CD4-positive, alpha-beta T cell treated with Interleukin-6 at 100 ng/mL for 8 hours (primary cell): ENCODE measurements at places on chromosomes 16 and 17.

- DNase-seq: no peak
Observed at GRCh38 chr16:70634861-70635260, 11.5 kb upstream of the IL34 start.

DNA sequence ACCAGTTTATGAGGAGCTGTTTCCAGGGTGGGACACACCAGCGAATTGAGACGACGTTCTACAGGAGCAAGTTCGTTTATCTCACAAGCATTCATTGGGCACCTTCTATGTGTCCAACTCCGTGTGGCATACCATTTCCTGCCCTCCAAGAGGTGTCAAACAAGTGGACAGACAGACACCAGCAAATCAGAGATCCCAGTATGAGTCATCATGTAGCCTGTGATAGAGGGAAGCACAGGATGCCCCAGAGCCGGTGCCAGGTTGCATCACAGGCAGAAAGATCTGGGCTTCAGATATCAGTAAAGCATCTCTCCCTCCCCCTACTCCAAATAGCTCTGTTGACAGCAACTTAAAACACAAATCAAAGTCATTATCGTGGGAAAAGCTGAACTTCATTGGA is 31.8 kb upstream of the MAF start:
- no peak for DNase-seq

- no peak for DNase-seq
Observed at GRCh38 chr16:30535106-30535776, 583 bp upstream of the ZNF747 start.

- no peak for DNase-seq
Observed at GRCh38 chr17:27322026-27322425, 28.1 kb downstream of the WSB1 start.

DNA sequence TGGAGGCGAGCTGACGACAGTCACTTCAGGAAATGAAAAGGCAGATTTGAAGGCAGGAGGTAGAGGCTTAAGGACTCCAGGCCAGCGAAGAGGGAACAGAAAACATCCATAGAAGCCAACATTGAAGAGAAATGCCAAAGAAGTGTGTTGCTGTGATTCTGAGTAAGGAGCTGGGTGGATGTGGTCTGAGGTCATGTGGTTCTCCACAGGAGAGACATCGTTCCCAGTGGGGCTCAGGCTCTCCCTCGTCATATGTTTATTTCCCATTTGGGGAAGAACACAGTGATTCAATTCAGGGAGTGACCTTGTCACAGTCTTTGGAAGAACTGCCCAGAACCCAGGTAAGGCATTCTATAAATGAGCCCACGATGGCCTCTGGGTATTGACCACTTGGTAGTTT is 6.6 kb upstream of the PMP22 start:
- DNase-seq: no peak

- DNase-seq: no peak
Observed at GRCh38 chr17:58204796-58205195, 12.3 kb downstream of the EPX start.

DNA sequence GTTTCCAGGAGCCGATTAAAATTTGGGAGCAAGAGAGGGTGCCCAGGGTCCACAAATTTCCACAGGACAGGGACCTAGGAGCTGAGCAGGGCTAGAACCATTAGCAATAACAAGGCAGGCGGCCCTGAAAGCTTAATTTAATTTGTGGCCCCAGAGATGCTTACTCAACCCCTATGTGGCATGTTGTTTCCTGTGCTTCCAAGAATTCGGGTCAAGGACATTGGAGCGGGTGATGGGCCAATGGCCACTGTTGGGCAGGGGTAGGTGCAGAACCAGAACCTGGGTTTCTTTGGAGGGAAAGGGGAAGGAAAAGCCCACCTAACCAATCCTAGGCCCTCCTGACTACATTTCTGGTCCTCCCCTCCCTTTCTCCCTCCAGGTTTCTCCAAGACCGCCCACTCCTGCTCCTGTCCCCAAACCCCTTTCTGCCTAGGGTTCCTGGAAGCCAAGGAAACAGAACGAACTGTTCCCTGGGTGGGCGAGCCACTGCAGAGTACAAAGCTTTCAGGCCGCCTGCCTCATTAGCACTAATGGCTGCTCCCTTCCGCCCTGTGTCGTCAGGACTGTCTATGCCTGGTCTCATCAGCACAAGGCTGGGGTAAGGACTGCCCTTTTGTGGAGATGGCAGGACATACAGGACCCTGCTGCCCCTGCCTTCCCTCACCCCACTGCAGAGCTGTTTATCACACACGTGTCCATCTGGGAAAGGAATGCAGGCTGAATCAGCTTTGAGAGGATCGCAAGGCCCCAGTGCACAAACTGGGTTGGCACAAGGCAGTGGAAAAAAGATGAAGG is 581 bp upstream of the AGRP start:
- no peak for DNase-seq

DNA sequence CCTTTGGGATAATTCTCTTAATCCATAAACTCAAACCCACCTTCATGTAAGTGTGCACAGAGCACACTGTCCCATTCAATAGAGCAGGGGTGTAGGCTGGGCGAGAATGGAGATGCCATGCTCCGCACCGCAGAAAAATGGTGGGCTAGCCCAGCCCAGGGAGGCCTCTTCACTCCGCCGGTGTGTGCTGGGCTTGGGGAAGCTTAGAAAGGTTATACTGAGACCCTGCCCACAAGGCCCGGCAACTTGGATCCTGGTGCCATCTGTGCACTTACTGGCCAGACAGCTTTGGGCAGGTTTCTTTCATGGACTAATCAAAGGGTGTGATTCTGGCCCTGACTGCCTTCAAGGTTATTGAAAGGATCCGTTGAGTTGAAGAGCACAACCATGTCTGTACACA is 3.7 kb upstream of the STAT5A start:
- no peak for DNase-seq

DNA sequence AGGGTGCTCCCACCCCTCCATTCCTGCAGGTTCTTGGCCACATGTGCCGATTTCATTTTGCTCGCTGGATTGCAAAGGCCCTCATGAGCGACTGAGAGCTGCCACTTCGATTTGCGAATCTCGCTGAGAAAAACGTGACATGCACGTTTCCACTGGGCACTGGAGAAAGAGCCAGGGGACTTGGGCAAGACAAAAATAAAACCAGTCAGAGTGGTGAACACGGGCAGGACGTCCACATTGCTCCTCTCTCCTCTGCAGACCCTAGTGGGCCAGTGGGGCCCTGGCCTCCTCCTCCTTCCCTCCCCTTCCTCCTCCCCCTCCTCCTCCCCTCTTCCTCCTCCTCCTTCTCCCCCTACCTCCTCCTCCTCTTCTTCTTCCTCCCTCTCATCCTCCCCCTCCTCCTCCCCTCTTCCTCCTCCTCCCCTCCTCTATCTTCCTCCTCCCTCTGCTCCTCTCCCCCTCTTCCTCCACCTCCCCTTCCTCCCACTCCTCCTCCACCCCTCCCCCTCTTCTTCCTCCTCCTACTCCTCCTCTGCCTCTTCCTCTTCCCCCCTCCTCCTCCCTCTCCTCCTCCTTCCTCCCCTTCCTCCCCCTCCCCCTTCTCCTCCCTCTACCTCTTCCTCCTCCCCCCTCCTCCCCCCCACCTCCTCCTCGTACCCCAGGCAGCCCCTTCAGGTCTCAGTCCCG is 28.1 kb upstream of the ENPP7 start:
- DNase-seq: no peak

- DNase-seq: no peak
Observed at GRCh38 chr16:27156579-27156978, 46.7 kb upstream of the KDM8 start.
